ENCODE measurements at places on chromosomes 11 and 22. TPM values are rescaled to one million over a fixed set of nuclear protein-coding genes. Genes with fewer than 3 reads are reported as not detected.

The H19 gene
- 79.7 TPM for total RNA-seq

GRCh38 chr11:68935516-68936357 lies 32.0 kb downstream of the IGHMBP2 start:
- H3K27ac ChIP-seq, result no peak overlapping the region
- H3K4me1 ChIP-seq, result no peaks in the 10 kb centered on the region
- H3K27me3 ChIP-seq, result no peaks in the 10 kb centered on the region
- H3K36me3 ChIP-seq, result peaks cover 86% of the 10 kb centered on the region

The MMP8 gene
- 120 TPM for total RNA-seq

GRCh38 chr11:126061707-126062678 lies 673 bp downstream of the CDON start:
- H3K4me3 ChIP-seq, result peak overlapping the region; percentile 62
- peak; percentile 86 for DNase-seq
- no peaks in the 10 kb centered on the region for H3K36me3 ChIP-seq

- no peak overlapping the region for H3K4me3 ChIP-seq
- no peaks in the 10 kb centered on the region for H3K4me1 ChIP-seq
- no peaks in the 10 kb centered on the region for H3K27me3 ChIP-seq
- H3K36me3 ChIP-seq, result no peaks in the 10 kb centered on the region
- no peak for DNase-seq
- no peak overlapping the region for H3K27ac ChIP-seq
These were observed 122.3 kb upstream of the SNX19 start for GRCh38 chr11:131038597-131038996.

The SYCE3 gene
- total RNA-seq, result not detected

The EFEMP2 gene
- total RNA-seq, result 53.5 TPM

DNA sequence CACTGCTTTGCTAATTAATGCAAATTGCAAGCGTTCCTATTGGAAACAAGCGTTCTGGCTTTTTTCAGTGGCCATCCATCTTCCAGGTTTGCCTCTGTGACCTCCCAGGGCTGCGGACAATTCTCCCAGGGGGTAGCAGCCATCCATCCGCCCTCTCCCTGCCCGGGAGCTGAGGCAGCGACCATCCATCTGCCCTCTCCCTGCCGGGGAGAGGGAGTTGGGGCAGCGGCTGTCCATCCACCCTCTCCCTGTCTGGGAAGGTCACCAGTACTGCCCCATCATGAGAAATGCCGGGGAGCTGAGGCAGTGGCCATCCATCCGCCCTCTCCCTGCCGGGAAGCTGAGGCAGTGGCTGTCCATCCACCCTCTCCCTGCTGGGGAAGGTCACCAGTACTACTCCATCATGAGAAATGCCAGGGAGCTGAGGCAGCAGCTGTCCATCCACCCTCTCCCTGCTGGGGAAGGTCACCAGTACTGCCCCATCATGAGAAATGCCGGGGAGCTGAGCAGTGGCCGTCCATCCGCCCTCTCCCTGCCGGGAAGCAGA lies 394.7 kb downstream of the BRD1 start:
- H3K4me3 ChIP-seq, result no peak overlapping the region
- H3K36me3 ChIP-seq, result no peaks in the 10 kb centered on the region
- H3K4me1 ChIP-seq, result no peaks in the 10 kb centered on the region
- no peaks in the 10 kb centered on the region for H3K27me3 ChIP-seq
- no peak for DNase-seq
- H3K27ac ChIP-seq, result no peak overlapping the region

GRCh38 chr11:99098751-99099150 lies 78.0 kb downstream of the CNTN5 start:
- H3K27me3 ChIP-seq, result no peaks in the 10 kb centered on the region
- H3K4me3 ChIP-seq, result no peak overlapping the region
- H3K4me1 ChIP-seq, result no peaks in the 10 kb centered on the region
- no peak overlapping the region for H3K27ac ChIP-seq
- no peaks in the 10 kb centered on the region for H3K36me3 ChIP-seq

DNA sequence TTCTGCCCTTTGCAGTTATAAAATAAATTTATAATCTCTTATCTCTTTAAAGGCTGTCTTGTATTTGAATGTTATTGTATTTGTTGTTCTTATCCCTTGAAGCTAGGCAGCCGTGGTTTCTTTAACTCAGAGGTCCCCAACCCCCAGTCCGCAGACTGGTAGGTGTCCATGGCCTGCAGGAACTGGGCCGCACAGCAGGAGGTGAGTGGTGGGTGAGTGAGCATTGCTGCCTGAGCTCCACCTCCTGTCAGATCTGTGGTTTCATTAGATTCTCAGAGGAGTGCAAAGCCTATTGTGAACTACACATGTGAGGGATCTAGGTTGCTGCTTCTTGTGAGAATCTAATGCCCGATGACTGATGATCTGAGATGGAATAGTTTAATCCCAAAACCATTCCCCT lies 380.0 kb upstream of the CCDC90B start:
- H3K4me1 ChIP-seq, result no peaks in the 10 kb centered on the region
- no peak for DNase-seq
- no peak overlapping the region for H3K4me3 ChIP-seq
- no peaks in the 10 kb centered on the region for H3K36me3 ChIP-seq
- no peaks in the 10 kb centered on the region for H3K27me3 ChIP-seq

DNA sequence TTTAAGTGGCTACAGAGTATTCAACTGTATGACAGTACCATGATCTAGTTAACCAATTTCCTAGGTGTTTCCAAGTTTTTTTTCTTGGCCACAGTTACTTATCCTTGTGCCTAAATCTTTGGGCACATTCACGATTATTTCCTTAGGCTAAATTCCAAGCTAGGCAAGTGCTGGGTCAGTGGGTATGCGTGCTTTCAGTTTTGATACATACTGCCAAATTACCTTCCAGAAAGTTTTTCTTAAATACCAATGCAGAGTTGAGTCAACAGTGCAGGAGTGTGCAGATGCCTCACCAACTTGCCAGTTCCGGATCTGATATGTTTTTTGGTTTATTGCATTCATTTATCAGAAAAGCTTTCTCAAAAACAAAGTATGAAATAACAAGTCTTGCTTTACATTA lies 67.9 kb upstream of the OR4B1 start:
- H3K27me3 ChIP-seq, result no peaks in the 10 kb centered on the region
- H3K36me3 ChIP-seq, result peaks cover 95% of the 10 kb centered on the region
- no peak for DNase-seq
- no peak overlapping the region for H3K27ac ChIP-seq
- H3K4me3 ChIP-seq, result no peak overlapping the region
- no peaks in the 10 kb centered on the region for H3K4me1 ChIP-seq

- H3K36me3 ChIP-seq, result peaks cover 47% of the 10 kb centered on the region
- DNase-seq, result peak; percentile 43
- H3K27ac ChIP-seq, result no peak overlapping the region
- H3K4me3 ChIP-seq, result no peak overlapping the region
- no peaks in the 10 kb centered on the region for H3K4me1 ChIP-seq
These were observed 15.4 kb upstream of the TUBA8 start for GRCh38 chr22:18095101-18095805.

The LUZP2 gene
- not detected for total RNA-seq

DNA sequence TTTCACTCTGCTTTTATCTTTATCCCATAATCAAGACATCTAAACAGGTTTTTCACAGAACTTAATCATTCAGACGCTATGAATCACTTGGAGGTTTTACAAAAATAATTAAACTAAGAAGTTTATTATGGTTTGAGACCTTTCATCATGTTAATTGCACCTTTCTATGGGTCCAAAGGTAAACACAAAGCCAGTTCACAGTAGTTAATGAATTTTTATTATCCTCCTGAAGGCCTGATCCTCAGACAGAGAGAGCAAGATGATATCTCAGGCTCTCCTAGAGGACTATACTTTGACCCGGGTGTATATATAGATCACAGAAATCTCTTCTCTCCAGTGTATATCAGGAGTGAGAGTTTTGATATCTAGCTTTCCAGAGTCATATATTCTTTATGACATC lies 1044.3 kb upstream of the RAG2 start:
- H3K27me3 ChIP-seq, result no peaks in the 10 kb centered on the region
- DNase-seq, result no peak
- H3K4me1 ChIP-seq, result no peaks in the 10 kb centered on the region
- no peaks in the 10 kb centered on the region for H3K36me3 ChIP-seq

The TSSK2 gene
- not detected for total RNA-seq

DNA sequence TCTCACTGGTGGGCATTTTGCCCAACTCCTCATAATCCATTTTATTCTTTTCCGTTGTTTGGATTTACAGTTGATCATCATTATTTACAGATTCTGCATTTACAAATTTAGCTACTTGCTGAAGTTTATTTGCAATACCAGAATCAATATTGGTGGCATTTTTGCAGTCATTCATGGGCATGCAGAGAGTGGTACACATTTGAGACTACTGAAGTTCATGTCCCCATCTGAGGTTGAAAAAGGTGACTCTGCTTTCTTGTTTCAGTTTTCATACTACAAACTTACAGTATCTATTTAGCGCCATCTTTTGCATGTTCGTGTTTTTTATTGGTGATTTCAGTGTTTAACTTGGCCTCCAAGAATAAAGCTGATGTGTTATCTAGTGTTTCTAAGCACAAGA lies 318.7 kb upstream of the CTSC start:
- no peak for DNase-seq
- no peaks in the 10 kb centered on the region for H3K27me3 ChIP-seq

The CALCB gene
- 0.59 TPM for total RNA-seq

The AQP11 gene
- 0.32 TPM for total RNA-seq

The PITPNM1 gene
- 42.5 TPM for total RNA-seq

GRCh38 chr11:16895306-16895705 lies 118.9 kb downstream of the PLEKHA7 start:
- peaks cover 28% of the 10 kb centered on the region for H3K4me1 ChIP-seq
- no peak for DNase-seq
- H3K27ac ChIP-seq, result no peak overlapping the region

DNA sequence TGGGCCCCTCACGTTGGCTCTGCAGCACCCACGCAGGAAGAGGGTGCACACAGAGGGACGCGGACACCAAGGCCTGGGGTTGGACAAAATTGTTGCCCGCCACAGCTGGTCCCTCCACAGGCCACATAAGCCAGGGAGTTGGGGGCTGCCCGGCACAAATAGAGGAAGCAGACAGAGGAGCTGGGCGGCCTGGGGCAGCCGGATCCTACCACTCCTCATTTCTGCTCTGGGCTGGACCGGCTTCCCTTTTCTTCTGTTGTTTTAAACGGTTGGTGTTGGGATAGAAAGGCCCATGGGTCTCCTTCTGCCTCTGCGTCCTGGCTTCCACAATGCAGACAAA lies 36.4 kb upstream of the LINC01488 start:
- H3K27ac ChIP-seq, result no peak overlapping the region
- H3K4me3 ChIP-seq, result no peak overlapping the region
- peaks cover 19% of the 10 kb centered on the region for H3K27me3 ChIP-seq
- H3K4me1 ChIP-seq, result peaks cover 57% of the 10 kb centered on the region

GRCh38 chr11:69010361-69010891 lies 2.6 kb downstream of the MRGPRF start:
- no peaks in the 10 kb centered on the region for H3K36me3 ChIP-seq
- peak overlapping the region; percentile 79 for H3K27ac ChIP-seq
- H3K4me3 ChIP-seq, result peak overlapping the region; percentile 31
- peaks cover 30% of the 10 kb centered on the region for H3K27me3 ChIP-seq
- peak; percentile 52 for DNase-seq

DNA sequence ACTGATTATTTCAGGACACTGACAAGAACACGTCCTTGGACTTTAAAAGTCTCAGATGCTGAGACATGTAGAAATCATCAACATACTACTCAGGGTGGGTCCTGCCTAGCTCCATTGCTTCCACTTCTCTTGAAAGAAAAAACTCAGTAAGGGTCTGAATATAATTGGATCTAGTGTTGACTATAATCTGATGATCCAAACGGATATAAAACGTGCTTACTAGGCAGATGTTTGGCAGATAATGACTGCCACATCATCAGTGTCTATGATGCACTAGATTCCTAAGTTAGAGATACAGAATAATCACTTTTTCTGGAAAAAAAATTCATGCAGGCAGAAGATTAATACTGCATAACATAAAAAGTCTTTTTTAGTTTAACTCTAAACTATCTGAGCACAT lies 21.6 kb downstream of the GUCY1A2 start:
- no peak overlapping the region for H3K27ac ChIP-seq
- no peaks in the 10 kb centered on the region for H3K27me3 ChIP-seq
- H3K4me3 ChIP-seq, result no peak overlapping the region
- no peak for DNase-seq
- no peaks in the 10 kb centered on the region for H3K36me3 ChIP-seq

GRCh38 chr22:41561788-41562187 lies 978 bp downstream of the CSDC2 start:
- H3K36me3 ChIP-seq, result no peaks in the 10 kb centered on the region
- peaks cover 5% of the 10 kb centered on the region for H3K4me1 ChIP-seq
- H3K27ac ChIP-seq, result no peak overlapping the region
- H3K4me3 ChIP-seq, result no peak overlapping the region
- H3K27me3 ChIP-seq, result peaks cover 5% of the 10 kb centered on the region
- DNase-seq, result no peak

DNA sequence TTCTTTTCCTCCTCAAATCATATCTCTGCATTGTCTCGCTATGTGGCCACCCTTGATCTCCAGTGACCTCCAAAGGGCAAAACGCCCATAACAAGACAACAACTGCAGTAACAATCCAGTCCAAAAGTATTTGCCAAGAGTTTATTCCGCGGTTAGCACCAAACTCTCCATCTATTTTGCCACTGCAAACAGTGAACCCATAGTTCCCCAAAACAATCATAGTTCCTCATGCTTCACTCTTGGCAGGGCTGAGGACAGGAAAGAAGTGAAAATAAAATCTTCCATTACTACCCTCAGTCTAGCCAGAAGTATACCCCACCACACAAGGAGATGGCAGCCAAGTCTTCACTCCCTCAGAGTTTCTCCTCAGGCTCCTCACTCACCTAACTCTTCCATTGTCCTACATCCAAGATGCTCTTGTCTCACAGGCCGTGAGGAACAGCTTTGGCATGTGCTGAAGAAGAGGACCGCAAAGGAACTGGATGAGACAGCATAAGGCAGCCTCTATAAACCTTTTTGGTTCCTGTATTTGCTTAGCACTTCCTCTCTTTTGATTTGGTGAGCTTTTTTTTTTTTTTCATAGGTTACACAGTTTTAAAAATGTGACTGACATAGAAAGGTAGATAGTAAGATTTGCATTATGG lies at the start of gene LPXN:
LPXN (minus strand) TSS at position 480 of the 644 bp plus-strand sequence; CDS start at position 396, 84 bp downstream.
- no peak for DNase-seq
- peaks cover 64% of the 10 kb centered on the region for H3K4me1 ChIP-seq
- no peaks in the 10 kb centered on the region for H3K27me3 ChIP-seq
- peak within 1 kb of the TSS; percentile 98 for H3K27ac ChIP-seq
- peaks cover 6% of the 10 kb centered on the region for H3K36me3 ChIP-seq

- no peak for DNase-seq
- no peaks in the 10 kb centered on the region for H3K4me1 ChIP-seq
- no peak overlapping the region for H3K4me3 ChIP-seq
- no peak overlapping the region for H3K27ac ChIP-seq
These were observed 63.4 kb upstream of the UCP3 start for GRCh38 chr11:74072286-74072685.

- peaks cover 4% of the 10 kb centered on the region for H3K4me1 ChIP-seq
- H3K4me3 ChIP-seq, result no peak overlapping the region
- no peak overlapping the region for H3K27ac ChIP-seq
- H3K36me3 ChIP-seq, result peaks cover 40% of the 10 kb centered on the region
These were observed 42.6 kb upstream of the APOA1 start for GRCh38 chr11:116879800-116880625.

Data from spleen (tissue), 13 donors.